ENCODE measurements at places on chromosomes 5 and 9. TPM values are rescaled to one million over a fixed set of nuclear protein-coding genes. Genes with fewer than 3 reads are reported as not detected.

DNA sequence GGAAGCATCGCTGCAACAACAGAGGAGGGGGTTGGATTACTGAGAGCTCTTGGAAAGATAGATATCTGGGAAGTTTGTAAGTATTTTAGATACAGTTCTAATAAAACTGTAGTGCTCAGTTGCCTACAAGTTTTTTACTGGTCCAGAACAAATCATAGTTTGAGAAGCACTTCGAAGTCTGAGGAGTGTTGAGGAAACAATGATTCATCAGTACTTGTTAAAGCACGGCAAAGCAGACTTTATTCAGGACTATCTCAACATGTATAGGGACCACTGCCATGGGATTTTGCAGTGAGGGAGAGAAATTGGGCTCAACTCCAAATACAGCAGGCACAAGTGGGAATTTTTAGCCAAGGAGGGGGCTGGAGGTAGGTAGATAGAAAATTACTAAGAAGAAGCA, 25.3 kb upstream of the RECK start:
- no peaks in the 10 kb centered on the region for H3K27me3 ChIP-seq
- no peak for DNase-seq
- no peak overlapping the region for H3K27ac ChIP-seq
- H3K36me3 ChIP-seq, result no peaks in the 10 kb centered on the region
- H3K4me1 ChIP-seq, result peaks cover 3% of the 10 kb centered on the region

DNA sequence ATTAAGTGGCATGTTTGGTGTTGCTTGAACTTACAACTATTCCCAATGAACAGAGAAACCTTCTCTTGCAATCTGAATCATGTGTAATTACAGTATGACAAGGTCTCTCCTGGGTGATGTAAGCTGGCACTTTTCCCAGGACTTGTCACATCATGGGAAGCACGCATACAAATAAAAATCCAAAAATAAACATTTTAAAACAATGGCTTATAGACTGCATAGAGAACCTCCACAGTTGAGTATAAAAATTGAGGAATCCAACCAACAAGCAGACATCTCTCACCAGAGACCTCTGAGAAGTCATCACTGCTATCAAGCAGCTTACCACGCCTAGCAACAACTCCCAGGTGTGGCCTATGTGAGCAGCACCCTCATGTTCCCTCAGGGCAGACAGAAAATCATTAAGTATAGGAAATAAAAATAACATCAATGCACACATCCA, 3.9 kb downstream of the MLLT3 start:
- H3K27me3 ChIP-seq, result peaks cover 13% of the 10 kb centered on the region
- no peaks in the 10 kb centered on the region for H3K4me1 ChIP-seq
- DNase-seq, result no peak
- no peaks in the 10 kb centered on the region for H3K36me3 ChIP-seq

DNA sequence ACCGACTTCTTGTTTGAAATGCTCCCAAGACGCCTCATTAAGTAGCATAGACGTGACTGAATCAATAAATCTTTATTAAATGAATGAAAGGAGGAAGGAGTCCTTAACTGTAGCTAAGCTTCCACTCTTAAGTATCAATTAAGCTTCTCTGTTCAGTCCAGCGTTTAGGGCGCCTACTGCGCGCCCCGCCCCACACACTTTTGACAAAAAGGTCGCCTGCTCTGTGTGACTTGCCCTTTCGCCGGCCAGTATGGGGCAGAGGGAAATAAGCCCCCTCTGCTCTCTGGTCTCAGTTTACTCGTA, 662 bp upstream of the DOLPP1 start:
- H3K36me3 ChIP-seq, result peaks cover 12% of the 10 kb centered on the region
- DNase-seq, result no peak
- no peaks in the 10 kb centered on the region for H3K27me3 ChIP-seq
- H3K4me3 ChIP-seq, result peak overlapping the region; percentile 90
- peaks cover 22% of the 10 kb centered on the region for H3K4me1 ChIP-seq
- peak overlapping the region; percentile 0 for H3K27ac ChIP-seq

TMEM174 gene
- polyA plus RNA-seq, result 0.02 TPM
